Ecto neural progenitor cell (in vitro differentiated cells): ENCODE measurements at places on chromosomes 5 and 9.

- DNase-seq = no peak
Measured at GRCh38 chr5:157217289-157218024, 36.8 kb downstream of the ITK start.

- DNase-seq = peak; percentile 76
Measured at GRCh38 chr5:52799358-52799982, 11.8 kb downstream of the ITGA1 start.

GRCh38 chr5:32357658-32358057, 44.9 kb upstream of the MTMR12 start:
- no peak for DNase-seq

- no peak for DNase-seq
Measured at GRCh38 chr9:15851766-15852165, 298.9 kb downstream of the CCDC171 start.

- DNase-seq = no peak
Measured at GRCh38 chr5:171586436-171586835, 167.0 kb downstream of the FGF18 start.

DNA sequence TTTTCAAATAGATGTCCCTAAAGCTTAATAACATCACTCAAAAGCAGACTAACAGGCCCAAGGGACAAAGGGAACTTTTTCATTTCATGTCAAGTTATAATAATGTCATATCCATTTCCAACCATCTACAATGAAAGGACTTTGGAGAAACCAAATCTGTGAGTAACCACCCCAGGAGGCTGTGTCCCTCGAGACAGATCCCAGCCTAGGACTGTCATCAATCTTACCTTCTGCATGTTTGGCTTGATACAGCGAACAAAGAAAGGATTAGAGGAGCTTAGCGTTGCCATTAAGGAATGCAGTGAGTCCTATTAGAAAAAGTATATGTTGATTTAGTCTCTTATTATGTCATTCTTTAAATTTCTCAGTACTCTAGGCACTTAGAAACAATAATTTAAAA, 137.8 kb upstream of the RETREG1 start:
- no peak for DNase-seq
